ENCODE measurements at places on chromosomes 5 and 9. TPM values are rescaled to one million over a fixed set of nuclear protein-coding genes. Genes with fewer than 3 reads are reported as not detected.

DNA sequence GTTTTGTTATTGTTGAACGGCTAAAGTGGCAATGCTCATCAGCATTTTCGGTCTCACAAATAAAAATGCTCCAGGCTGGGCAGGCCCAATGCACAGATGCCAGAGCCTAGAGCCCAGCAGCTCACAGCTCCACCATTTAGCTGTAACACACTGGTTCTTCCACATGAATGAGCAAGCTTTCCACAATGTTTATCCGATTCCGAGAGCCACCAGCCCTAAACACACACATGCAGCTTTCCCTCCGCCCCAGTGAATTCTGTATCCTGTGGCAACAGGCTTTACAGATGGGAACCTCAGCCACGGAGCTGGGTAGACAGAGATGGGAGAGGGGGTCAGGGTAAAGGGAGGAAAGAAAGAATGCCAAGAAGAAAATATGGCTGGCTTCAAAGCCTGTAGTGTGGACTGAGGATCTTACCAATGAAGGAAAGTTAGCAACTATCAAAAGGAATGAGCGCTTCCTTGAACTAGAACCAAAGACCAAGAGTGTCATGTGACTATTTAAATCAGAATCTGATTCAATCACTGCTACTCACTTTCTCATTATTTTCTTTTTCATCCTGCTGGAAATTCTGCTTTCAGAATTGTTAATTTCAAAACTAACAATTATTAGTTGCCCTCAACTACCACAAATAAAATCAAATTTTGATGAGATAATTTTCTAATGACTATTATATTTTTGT is 77.1 kb downstream of the MRPS27 start:
- no peak for DNase-seq

GRCh38 chr9:128245421-128246151 is 30.2 kb downstream of the GOLGA2 start:
- no peak for DNase-seq

DNA sequence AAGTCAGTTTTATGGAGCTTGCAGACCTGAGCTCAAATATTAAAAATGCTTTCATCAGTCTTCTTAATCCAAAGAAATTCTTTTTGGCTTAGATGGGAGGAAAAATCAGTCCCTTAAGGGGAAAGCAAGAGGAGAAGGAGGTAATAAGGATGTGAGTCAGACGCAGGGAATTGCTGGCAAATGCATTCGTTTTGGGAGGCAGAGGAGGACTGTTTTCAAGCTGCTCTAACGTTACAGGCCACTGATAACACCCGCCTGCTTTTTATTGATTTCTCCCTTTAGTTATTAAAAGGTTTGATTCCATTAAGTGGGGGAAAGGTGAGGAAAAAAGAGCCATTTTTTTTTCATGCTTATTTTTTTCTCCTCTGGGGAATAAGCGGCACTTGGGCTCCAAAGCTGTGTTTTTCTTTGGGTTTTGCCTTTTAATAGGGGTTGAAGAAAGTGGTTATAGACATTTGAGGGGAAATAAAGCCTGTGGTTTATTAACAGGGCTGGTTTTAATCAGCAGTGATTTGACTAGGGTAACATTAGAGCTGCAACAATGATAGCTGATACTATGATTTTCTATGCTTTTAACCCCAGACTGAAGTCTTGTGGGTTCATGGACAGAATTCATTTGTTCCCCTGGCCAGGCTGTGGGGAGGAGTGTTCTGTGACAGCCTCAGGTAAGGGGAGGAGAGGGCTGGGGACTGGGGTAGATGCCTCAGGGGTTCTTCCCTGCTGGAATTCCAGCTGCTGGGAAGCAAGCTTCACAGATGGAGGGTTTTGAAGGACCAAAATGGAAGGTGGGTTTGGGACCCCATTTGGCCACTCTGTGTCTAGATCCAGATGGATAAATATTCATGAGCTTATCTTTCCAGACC is 225.2 kb downstream of the GAS1 start:
- no peak for DNase-seq

DNA sequence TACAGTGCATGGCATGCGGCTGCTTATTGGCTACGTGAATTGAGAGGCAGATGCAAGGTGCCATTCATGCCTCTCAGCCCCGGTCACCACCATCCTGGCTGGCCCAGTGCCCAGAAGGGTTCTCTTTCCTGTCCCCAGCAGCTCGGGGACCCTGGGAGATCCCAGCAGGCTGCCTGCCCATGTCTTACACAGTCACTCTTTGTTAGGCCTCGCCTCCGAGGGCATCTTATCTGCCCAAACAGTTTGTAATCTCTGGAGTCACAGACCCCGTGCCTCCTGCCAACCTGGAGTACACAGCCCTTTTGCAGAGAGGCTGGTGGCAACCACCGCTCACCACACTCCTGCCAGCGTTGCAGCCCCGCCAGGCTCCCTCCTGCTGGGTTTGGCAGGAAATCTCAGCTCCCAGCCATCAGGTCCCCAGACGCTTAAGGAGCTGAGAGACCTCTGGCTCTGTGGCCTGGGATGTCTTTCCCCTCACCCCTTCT is 7.0 kb upstream of the AK1 start:
- DNase-seq = no peak

GRCh38 chr9:93984860-93985259 is 29.7 kb upstream of the BARX1 start:
- no peak for DNase-seq

GRCh38 chr9:137482094-137482781 is 23.1 kb upstream of the NSMF start:
- DNase-seq = no peak

DNA sequence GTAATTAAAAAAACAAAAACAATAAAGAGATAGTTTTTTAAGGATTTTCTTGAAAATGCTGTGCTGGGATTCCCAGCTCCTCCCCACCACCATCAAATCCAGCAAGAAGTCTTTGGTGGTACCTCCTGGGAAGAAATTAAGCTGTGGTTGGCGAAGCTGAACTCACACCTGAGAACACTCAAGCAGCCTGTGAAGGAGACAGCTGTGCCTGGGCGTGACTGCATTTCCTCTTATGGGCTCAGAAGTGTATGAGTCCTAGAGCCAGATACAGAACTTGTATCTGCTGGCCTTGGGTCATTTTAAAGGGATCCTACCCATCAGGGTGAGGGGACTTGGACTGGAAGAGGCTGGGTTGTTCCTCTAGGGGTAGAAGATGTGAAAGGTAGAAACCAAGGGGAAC is 561.2 kb upstream of the SGCD start:
- no peak for DNase-seq

DNA sequence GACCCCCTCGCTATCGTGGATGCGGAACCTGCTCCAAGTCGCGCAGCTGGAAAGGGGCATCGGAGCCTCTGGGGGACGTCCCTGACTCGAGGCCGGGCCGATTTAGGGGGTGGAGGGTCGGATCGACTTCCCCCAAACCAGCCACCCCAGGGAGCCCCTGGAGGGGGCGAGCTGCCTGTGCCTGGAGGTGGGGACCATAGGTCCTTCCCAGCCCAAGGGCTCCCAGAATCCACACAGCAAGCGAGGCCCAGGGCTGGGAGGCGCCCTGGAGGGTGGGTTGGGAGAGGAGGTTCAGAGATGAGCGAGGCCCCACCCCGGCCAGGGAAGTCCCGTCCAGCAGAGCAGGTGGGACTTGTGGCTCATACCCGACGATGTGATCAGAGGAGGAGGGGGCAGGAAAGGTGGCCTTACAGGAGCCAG is 147.6 kb downstream of the GAPVD1 start:
- peak; percentile 24 for DNase-seq

- no peak for DNase-seq
These were observed 16.4 kb upstream of the FCN2 start for GRCh38 chr9:134863941-134864820.

DNA sequence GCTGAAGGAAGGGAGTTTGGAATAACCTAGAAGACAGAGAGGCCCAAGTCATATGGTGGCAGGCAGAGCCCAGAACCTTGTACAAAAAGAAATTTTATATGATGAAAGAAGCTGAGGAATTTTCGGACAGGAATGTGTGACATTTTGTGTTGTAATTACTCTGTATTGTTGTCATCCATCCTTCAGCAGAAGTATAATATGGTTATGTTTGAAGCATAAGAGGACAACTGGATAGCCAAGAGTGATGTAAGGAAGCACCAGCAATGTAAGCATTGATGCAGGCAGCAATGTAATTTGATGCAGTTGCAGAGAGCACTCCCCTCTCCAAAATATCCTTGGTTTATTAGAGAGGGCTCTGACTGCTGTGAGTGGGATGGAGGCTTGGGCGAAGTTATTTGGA is 19.1 kb upstream of the SNX2 start:
- no peak for DNase-seq

- no peak for DNase-seq
These were observed 40.8 kb upstream of the ARRDC3 start for GRCh38 chr5:91423871-91424270.

Gene TICAM2
- total RNA-seq = 0.82 TPM

Gene FOXD4L4
- total RNA-seq = 0.10 TPM

Gene SLCO6A1
- not detected for total RNA-seq

Gene NEUROG1
- total RNA-seq = not detected

Gene PCDHGC4
- not detected for total RNA-seq

Gene PHF24
- total RNA-seq = 0.23 TPM

Gene SLC34A3
- not detected for total RNA-seq
